ENCODE measurements at places on chromosomes 1 and 21.

GRCh38 chr1:204092632-204093420 lies 19.9 kb downstream of the SOX13 start:
- DNase-seq: no peak

DNA sequence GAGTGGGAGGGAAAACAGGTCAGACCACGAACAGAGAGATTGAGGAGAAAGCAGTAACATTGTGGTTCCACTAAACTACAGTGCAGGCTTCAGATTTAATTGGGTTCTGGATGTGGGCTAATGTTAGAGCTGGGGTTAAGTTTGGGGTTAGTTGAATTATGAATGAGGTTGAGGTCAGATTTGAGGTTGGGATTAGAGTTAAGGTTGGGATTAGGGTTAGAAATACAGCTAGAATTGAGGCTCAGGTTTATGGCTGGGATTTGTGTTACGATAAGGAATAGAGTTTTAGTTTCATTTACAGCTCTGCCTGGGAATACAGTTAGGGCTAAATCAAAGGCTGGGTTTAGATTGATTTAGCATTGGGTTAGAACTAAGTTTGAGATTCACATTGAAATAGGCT lies 1.8 kb upstream of the VSIG8 start:
- no peak for DNase-seq

GRCh38 chr1:226627050-226627755 lies 78.6 kb downstream of the STUM start:
- DNase-seq: no peak

GRCh38 chr1:231734417-231734816 lies 107.8 kb downstream of the DISC1 start:
- DNase-seq: no peak

DNA sequence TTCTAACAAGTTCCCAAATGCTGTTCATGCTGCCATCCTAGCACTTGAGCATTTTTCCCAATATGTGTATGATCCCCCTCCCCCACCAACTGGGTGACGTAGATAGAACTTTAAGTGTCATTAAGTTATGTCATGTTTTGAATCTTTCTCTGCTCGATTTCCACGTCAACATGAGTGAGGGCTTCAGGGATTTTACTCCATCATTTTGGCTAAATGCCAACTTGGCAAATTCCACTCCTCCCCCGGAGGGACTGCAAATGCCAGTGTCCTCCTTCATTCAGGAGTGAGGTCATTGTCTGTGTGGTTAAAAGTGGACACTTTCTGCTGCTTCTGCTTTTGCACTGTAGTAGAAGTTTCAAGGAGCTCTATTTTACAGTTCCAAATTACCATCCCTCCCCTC lies 201.7 kb downstream of the FGGY start:
- no peak for DNase-seq

DNA sequence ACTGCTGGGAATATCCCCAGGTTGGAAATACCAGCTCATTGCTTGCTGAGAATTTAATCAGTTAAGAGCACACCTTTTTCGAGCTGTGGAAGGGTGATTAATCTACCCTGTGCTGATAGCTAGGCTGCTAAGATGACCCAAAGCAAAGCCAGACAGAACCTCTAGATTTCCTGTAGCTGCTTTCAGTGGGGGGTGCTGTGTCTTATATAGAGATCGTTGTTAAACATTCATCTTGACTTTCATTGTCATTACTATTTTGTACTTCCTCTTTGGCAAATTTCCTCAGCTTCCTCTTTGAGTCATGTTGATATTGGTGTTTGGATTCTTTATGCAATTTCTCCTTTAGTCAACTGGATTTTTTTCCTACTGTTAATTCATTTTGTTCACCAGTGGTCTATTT lies 155.3 kb downstream of the DISC1 start:
- no peak for DNase-seq

All from effector memory CD4-positive, alpha-beta T cell (primary cell).